CD4-positive, alpha-beta T cell (primary cell): ENCODE measurements at places on chromosomes 13 and 19. TPM values are rescaled to one million over a fixed set of nuclear protein-coding genes. Genes with fewer than 3 reads are reported as not detected.
A peak's percentile ranks its signal among the peaks of the same experiment; 100 is the strongest.

- DNase-seq, result no peak
These were observed 12.9 kb downstream of the MIPEP start for GRCh38 chr13:23876265-23876664.

- no peak for DNase-seq
These were observed 26.5 kb downstream of the PAK4 start for GRCh38 chr19:39152066-39152465.

GRCh38 chr13:113759525-113760137 is 605 bp downstream of the TMEM255B start:
- DNase-seq, result no peak

GRCh38 chr19:17027535-17027975 is 945 bp upstream of the CPAMD8 start:
- DNase-seq, result no peak

DNA sequence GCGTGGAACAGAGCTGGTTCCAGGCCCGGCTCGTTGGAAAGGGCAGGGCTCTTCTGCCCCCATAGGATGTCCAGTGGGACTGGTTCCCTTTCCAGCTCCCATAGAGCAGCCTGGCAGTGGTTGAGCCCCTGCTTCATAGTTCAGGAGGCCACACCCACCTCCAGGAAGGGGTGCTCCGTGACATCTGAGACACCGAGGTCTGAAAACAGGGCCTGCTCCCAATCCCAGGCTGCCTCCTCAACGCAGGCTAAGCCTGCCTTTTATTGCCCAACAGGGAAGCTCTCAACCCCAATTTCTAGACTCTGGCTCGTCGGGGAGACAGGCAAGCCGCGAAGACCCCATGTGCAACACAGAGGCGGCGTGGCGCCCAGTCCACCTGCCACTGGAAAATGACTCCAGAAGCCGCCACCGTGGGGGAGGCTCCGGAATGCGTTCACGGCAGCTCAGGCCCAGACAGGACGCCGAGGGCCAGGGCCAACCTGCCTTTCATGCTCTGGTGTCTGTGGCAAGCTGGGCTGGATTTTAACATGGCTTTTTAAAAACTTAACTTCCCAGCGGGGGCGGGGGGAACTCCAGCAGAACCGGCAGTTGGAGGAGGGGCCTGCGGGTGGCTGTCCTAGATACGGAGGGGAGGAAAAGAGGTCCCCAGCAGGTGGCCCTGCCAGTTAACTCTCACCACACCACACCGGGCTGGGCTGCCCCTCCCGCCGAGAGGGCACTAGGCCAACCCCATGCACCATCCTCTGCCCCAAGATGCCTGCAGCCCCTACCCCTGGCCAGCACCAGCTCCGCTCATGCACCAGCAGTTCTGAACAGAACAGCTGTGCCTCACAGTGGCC is 17.9 kb upstream of the TINCR start:
- DNase-seq, result peak; percentile 9

- DNase-seq, result no peak
These were observed 1.2 kb downstream of the TPGS1 start for GRCh38 chr19:508204-509150.

DNA sequence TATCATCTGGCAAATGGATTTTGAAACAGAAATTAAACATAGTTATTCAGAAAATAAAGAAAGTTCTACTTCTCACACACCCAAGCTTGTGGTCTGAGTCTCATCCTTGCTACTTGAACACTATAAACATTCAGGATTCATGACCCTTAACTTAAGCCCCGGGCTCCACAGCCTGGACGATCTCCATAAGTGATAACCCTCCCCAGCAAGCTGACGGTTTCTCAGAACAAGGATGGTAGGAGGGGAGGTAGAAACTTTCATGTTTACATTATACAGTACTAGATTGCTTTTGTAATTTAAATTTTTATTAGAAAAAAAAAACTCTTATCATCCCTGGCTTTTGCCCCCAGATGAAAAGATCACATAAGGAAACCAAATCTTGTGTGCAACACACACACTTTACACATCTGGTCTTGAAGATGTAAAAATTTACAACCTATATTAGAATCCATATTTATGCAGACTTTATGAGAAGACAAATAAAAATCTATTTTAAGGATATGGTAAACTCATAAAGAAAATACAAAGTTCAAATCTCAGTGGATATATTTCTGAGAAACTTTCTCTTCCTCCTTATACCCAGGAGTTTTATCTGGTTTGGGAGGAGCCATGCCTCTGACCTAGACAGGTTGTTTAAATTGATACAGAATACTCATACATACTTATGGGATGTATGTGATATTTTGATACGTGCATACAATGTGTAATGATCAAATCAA is 20.0 kb upstream of the ATP12A start:
- no peak for DNase-seq

Gene CCDC169
- not detected for total RNA-seq

- no peak for DNase-seq
These were observed 179.8 kb downstream of the FOXO1 start for GRCh38 chr13:40486518-40487163.

- DNase-seq, result no peak
These were observed 3.0 kb upstream of the HIPK4 start for GRCh38 chr19:40392894-40393517.

Gene ZNF850
- 2.1 TPM for total RNA-seq

- DNase-seq, result no peak
These were observed 103.9 kb upstream of the DIAPH3 start for GRCh38 chr13:60267498-60268202.

Gene SERPINE3
- not detected for total RNA-seq

GRCh38 chr13:31310356-31310755 is 110.6 kb downstream of the B3GLCT start:
- DNase-seq, result no peak

Gene PROZ
- total RNA-seq, result not detected

Gene KLK5
- total RNA-seq, result not detected

Gene SIAH3
- total RNA-seq, result 1.3 TPM

- no peak for DNase-seq
These were observed 29.9 kb upstream of the C1QTNF9 start for GRCh38 chr13:24279327-24280110.

Gene ZNF546
- total RNA-seq, result 2.4 TPM

Gene MCEMP1
- total RNA-seq, result not detected

DNA sequence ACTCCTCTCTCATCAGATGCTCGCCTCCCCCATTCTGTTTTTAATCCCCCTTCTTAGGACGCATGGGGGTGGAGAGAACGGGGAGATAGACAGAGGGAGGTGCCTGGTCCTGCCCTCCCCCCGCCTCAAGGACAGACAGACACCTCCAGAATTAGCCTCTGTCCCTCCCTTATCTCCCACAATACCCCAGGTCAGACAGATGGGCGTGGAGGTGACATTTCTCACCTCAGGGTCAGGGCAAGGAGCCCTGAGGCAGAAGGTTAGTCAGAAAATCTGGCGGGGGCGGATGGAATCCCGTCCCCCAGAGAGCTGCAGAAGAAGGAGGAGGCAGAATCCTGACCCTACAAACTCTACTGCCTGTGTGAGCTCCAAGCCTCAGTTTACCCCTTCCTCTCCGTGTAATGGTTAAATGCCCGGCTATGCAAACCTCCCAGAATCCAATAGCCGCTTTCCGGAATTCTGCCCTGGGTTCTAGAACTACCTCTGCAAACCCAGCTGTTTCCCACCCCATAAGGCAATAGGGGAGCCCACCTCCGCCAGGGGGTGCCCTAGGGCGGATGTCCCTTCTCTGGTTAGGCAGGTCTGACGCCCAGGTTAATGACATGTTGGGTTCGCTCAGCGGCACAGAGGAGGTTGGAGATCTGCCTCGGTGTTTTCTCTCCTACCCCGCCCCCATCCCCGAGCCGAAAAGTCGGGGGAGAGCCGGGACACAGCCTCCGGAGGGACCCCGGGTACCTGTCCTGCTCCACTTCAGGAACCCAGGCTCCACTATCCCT is 900 bp downstream of the PPP1R13L start:
- DNase-seq, result peak; percentile 51

DNA sequence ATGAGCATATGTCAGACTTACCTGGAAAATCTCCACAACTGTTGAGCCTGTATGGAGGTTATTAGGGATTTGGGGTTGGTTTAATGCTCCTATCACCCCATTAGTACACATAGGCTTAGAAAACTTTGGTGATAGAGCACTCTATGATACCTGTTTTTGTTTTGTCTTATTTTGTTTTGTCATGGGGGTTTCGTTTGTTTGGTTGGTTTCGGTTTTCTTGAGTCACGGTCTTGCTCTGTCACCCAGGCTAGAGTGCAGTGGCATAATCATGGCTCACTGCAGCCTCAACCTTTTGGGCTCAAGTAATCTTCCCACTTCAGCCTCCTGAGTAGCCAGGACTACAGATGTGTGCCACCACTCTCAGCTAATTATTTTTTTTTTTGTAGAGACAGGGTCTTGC is 70.0 kb downstream of the MZT1 start:
- no peak for DNase-seq

DNA sequence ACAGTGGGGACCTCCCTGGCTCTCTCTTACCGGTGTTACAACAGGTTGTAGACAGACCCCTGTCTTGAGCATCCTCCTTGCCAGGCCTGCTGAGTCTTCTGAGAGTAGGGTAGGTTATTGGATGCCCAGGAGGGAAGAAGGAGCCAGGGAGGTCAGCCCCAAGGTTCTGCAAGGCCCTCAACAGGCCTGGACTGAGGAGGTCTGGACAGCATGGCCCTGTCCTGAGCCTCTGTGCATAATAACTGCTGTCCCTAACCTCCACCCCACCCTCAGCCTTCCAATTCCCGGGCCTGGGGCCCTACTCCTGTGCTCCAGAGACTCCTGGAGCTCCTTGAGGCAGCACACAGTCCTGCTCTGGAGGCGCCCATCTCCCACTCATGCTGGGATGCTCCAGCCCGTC is 336 bp downstream of the CD22 start:
- no peak for DNase-seq

Gene CDX2
- total RNA-seq, result not detected

- peak; percentile 39 for DNase-seq
These were observed 843 bp downstream of the NR2F6 start for GRCh38 chr19:17244618-17245534.

DNA sequence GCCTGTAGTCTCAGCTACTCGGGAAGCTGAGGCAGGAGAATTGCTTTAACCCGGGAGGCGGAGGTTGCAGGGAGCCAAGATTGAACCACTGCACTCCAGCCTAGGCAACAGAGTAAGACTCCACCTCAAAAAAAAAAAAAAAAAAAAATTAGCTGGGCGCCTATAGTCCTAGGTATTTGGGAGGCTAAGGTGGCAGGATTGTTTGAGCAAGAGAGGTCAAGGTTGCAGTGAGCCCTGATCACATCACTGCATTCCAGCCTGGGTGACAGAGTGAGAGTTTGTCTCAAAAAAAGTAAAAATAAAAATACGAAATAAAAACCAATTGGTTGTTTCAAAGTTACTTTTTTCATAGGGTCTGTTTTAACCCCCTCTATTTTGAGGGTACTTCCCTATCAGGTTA is 1.3 kb upstream of the LMNB2 start:
- DNase-seq, result no peak

GRCh38 chr13:111610081-111610480 is 289.6 kb downstream of the TEX29 start:
- no peak for DNase-seq

Gene KIR3DL2
- total RNA-seq, result 1.4 TPM

Gene OR10H1
- not detected for total RNA-seq

- no peak for DNase-seq
These were observed 26.8 kb upstream of the ALOX5AP start for GRCh38 chr13:30708541-30708940.

Gene SLC46A3
- 6.3 TPM for total RNA-seq

DNA sequence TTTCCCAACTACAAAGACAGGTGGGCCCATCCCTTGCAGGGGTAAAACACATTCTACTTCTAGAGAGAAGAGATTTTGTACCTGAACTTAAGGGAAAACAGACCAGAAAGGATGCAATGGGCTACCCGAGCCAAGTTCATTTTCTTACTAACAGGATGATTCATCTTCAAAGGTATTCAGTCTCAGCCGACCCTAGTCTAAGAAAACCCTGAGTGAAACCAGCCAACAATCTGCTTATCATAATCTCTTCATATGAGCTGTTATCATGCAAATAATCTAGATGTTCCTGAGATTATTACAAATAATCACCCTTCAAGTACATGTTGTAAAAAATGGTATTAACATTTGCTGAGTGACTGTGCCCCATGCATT is 15.6 kb downstream of the PABPC3 start:
- DNase-seq, result no peak

Gene CLEC11A
- total RNA-seq, result 3.3 TPM

- DNase-seq, result no peak
These were observed 62.0 kb downstream of the MPHOSPH8 start for GRCh38 chr13:19695428-19695827.

GRCh38 chr13:42984026-42984425 is 8.0 kb downstream of the EPSTI1 start:
- no peak for DNase-seq

DNA sequence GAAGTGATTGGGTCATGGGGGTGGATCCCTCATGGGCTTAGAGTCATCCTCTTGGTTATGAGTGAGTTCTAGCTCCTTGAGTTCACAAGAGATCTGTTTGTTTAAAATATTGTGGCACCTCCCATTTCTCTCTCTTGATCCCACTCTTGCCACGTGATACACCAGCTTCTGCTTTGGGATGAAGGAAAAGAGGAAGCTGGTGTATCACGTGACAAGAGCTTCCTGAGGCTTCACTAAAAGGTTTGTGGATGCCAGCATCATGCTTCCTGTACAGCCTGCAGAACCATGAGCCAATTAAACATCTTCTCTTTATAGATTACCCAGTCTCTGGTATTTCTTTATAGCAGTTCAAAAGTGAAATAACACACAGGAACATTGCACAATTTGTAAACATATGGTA is 352.5 kb upstream of the ATXN8OS start:
- no peak for DNase-seq

Gene NCAN
- total RNA-seq, result not detected

GRCh38 chr13:80690208-80690607 is 349.3 kb upstream of the SPRY2 start:
- DNase-seq, result no peak

DNA sequence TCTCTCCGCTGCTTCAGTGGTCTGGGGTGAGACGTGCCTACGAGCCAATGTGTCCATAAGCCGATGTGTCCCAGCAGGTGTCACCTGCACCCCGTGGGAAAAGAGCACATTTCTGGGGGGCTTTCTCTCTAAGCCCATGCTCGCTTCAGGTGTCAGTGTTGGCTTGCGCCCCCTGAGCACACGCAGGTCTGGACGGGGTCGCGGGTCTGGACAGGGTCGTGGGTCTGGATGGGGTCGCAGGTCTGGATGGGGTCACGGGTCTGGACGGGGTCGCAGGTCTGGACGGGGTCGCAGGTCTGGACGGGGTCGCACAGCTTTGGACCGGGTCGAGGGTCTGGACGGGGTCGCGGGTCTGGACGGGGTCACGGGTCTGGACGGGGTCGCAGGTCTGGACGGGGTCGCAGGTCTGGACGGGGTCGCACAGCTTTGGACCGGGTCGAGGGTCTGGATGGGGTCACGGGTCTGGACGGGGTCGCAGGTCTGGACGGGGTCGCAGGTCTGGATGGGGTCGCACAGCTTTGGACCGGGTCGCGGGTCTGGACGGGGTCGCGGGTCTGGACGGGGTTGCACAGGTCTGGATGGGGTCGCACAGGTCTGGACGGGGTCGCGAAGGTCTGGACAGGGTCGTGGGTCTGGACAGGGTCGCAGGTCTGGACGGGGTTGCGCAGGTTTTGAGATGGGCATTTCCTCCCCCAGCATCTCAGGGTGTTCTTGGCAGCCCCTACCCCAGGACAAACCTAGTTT is 24.5 kb upstream of the TFDP1 start:
- DNase-seq, result no peak

Gene PIP5K1C
- 14.7 TPM for total RNA-seq

- DNase-seq, result no peak
These were observed 57.2 kb downstream of the NHLRC3 start for GRCh38 chr13:39095500-39095899.

GRCh38 chr13:103876571-103876970 is 810.4 kb upstream of the SLC10A2 start:
- no peak for DNase-seq
